ENCODE measurements at places on chromosomes 5 and 9. TPM values are rescaled to one million over a fixed set of nuclear protein-coding genes. Genes with fewer than 3 reads are reported as not detected.
A peak's percentile ranks its signal among the peaks of the same experiment; 100 is the strongest.

- no peak for DNase-seq
Measured at GRCh38 chr9:116476935-116477381, 210.1 kb upstream of the TRIM32 start.

LEAP2 gene
- not detected for total RNA-seq

DNA sequence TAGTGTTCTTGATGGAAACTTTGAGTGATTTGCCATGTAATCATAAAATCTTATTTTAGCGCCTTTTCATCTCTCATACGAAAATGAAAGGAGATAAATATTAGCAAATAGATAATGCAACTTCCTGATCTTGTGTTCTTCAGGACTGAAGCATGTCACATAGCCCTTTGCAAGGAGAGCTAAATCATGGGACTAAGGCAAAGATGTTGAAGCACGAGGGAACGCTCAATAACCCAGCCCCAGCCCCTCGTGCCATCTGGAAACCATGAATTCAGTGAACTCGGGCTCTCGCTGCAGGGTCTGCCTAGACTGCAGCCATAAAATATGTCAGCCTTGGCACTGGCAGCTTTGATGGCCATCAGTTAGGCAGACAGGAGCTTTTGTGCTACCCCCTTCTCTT, 58.2 kb downstream of the F2RL2 start:
- DNase-seq: no peak

DNA sequence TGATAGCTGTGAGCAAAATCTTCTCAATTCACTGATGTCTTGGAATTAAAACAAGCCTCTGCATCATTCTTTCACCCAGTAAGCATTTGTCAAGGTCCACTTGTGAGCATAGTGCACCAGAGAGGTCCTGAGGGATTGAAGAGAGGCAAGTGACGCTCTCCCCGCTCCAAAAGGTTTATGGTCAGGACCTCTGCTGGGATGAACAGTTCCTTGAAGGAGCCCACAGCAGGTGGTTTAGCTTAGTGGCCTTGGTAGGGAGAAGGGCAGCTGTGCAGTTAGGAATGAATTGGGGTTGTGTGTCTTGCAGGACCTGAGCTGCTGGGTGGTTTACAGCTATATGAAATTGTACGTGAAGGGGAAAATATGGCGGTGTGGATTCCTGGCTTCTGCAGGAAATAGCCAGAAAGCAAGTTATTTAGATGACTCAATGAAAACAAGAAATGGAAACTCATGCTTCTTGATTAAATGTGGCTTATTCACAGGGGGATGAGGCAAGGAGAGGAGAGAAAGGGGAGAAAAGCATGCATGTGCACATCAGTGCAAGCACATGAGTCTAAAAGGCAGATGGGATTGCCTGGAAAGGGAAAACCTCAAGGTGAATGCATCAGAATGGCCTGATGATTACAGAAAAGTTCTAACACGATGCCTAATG, 42.0 kb downstream of the SUB1 start:
- peak; percentile 42 for DNase-seq

GRCh38 chr5:155651-156410, 35.5 kb upstream of the LRRC14B start:
- DNase-seq: no peak

FBLL1 gene
- 1.3 TPM for total RNA-seq

DNA sequence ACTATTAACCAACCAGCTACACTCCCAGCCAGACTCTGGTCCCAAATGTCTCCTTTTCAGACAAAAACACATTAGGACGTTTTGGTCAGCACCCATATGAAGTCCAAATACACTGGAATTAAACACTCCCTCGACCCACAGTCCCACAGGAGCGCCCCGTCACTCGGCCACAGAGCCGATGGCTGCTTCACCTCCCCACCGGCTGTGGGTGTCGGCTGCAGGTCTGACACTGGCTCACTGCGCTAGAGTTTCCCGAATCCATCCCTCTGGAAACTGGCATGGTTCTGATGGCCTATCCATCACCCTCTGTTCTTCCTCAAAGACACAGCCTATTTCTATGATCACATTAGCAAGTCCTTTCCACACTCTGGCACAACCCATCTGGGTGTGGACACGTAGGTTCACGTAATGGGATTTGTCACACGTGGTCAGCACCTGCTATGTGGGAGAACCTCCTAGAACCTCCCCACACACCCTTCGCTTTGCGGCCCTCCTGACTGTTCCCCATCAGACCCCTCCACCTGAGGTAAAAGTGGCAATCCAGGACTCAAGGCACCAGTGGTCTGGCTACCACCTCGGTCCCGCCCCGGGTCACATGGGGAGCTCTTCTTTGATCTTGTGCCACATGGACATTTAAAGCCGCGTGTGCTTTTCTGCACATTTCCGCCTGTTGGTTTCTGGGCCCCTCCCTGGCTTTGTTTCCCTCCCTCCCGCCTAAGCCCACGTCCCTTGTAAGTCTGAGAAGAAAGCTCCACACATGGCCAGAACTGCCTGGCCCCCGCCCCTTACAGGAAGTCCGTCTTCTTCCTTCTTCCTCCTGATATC, 131.1 kb upstream of the PHYKPL start:
- DNase-seq: no peak

ITGA1 gene
- total RNA-seq: 18.4 TPM

GRCh38 chr9:32928145-32928763, 73.2 kb downstream of the APTX start:
- DNase-seq: peak; percentile 4

DNA sequence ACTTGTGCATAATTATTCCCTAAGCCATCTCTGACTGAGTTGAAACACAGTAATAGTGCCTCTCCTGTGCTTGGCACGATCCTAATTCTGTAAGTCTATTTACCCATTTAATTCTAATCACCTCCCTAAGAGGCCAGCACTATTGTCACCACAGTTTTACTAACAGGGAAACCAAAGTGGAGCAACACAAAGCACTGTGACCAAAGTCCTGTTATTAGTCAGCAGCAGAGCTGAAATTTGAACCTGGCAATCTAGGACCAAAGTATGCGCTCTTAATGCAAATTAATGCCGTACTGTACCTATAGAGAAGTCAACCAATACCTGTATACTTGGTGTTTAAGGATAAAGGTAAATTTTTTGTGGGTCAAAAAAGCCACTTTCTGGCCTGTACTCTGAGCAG, 77.1 kb upstream of the CNTLN start:
- no peak for DNase-seq

DNA sequence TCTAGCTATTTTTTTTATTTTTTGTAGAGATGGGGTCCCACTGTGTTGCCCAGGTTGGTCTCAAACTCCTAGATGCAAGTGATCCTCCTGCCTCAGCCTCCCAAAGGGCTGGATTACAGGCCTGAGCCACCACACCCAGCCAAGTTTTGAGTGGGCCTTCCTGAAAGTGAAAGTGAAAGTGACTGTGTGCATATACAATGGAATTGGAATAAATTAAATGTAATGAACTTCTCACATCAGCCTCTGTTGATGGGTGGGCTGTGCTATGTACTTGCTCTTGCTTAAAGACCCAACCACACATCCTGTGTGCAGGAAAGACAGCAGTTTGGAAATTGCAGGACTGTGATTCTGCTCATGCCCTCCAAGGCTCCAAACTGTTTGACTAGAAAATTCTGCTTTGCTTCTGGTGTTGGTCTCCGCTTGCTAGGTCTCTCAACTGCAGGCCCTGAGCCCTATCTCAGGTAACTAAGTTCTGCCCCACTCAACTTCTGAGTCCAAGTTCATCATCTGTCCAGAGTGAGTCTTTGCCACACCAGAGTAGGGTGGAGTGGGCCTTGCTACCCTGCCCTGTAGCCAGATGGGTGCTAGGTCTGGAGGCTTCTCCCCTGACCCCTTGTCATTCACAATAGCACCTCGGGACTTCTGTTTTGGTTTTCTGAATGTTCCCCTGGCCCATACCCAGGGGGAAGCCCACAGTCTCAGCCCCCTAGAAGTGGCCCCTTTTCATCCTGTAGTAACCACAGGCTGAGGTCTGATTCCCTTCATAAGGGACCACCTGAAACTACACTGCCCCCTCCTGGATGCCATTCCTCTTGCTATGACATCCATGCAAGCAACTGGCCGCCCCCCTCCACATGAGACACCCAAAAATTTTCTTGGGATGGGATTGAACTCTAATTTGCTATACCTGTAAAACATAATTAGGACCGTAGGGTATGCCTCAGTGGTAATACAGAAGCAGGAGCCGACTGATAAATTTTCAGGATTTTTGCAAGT, 36.5 kb upstream of the RAD23B start:
- DNase-seq: peak; percentile 26

DNA sequence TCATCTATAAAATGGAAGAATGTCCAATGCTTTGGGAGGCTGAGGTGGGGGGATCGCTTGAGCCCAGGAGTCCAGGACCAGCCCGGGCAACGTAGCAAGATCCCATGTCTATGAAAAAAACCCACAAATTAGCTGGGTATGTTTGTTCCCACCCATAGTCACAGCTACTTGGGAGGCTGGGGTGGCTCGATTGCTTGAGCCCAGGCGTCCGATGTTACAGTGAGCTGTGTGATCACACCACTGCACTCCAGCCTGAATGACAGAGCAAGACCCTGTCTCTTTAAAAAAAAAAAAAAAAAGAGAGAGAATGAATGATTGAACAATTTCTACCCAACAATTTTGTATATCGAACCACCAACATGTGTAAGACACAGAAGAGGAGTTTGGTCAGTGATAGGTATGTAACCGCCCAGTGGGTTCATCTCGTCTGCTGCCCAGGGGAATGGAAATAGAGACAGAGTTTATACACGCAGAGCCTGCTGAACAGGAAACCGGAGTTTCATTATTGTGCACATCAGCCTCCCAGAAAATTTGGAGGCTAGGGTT, 26.2 kb upstream of the ERGIC1 start:
- DNase-seq: peak; percentile 39

SOHLH1 gene
- not detected for total RNA-seq

DNA sequence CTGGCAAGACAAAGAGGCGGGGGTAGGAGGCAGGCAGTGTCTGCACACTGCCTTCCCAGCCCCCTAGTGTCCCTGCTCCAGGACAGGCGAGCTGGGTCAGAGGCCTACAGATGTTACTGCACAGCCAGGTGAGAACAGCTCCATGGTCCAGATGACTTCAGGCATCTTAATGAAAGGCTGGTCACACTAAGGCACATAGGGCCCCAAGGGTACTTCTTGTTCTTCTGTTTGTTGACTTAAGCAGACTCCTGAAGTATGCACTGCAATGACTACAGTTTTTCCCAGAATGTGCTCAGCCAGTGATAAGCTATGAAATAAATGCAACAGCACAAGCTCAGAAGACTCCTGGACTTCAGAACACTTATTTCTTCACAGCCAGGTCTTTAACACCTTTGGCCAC, 27.4 kb downstream of the ATPSCKMT start:
- no peak for DNase-seq

GRCh38 chr5:34556509-34556782, 99.7 kb upstream of the RAI14 start:
- no peak for DNase-seq

All from GM23248 (cell line).